ENCODE measurements at places on chromosomes 5 and 9. TPM values are rescaled to one million over a fixed set of nuclear protein-coding genes. Genes with fewer than 3 reads are reported as not detected.

TNC gene
- total RNA-seq = not detected

GRCh38 chr5:172642486-172642885, 1.4 kb downstream of the NEURL1B start:
- no peak for DNase-seq

VCAN gene
- total RNA-seq = 0.12 TPM

C9orf152 gene
- not detected for total RNA-seq

- no peak for DNase-seq
These were observed 7.0 kb downstream of the CENPP start for GRCh38 chr9:92332577-92333281.

SEMA5A gene
- total RNA-seq = 4.7 TPM

DNA sequence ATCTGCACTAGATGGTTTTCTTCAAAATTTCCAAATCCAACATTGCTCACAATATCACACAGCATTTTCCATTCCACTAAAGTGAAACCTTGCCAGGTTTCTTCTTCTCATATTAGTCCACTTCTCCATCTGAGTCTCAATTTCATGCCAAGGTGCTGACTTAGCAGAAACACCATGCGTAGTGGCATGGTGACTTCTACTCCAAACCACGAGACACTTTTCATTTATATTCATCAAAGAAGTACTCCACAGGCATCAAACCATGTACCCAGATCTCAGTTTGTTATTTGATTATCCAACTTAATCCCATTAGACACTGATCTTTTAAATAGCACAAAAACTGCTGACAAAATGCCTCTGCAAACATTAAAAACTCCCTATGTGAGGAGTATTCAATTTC, 233.4 kb upstream of the ITGA1 start:
- no peak for DNase-seq

DNA sequence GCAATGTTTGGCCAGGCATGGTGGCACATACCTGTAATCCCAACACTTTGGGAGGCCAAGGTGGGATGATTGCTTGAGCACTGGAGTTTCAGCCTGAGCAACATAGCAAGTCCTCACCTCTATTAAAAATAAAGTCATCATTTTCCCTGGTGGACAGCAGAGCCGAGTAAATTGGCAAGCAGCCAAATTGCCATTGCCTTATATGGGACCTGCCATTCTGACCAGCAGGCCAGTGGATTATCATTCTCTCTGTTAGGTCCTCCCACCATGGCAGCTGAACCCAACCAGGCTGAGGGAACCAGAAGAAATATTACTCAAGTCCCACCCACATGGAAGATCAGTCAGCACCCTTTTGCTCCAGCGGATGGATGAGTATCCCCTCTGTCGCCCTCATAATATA, 1829.9 kb downstream of the EFNA5 start:
- no peak for DNase-seq

SPINK7 gene
- total RNA-seq = not detected

GRCh38 chr5:72441094-72441723, 66.0 kb downstream of the ZNF366 start:
- no peak for DNase-seq

MELK gene
- total RNA-seq = 34.1 TPM

DNA sequence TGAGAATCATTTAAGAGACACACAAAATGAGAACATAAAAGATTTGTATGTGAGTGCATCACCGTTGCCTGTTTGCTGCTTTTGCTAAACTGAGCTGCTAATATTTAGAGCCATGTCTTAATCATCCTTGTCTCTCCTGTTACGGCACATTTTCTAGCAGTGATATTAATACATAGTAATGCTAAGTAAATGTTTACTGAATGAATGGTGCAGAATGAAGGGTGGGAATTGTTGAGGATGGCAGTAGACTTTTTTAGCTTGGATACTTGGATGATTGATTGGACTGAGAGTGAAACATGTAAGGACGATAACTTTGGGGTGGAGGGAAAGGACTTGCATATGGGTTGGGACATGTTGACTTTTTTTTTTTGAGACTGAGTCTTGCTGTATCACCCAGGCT, 102.3 kb upstream of the ABCA1 start:
- DNase-seq = no peak

DNA sequence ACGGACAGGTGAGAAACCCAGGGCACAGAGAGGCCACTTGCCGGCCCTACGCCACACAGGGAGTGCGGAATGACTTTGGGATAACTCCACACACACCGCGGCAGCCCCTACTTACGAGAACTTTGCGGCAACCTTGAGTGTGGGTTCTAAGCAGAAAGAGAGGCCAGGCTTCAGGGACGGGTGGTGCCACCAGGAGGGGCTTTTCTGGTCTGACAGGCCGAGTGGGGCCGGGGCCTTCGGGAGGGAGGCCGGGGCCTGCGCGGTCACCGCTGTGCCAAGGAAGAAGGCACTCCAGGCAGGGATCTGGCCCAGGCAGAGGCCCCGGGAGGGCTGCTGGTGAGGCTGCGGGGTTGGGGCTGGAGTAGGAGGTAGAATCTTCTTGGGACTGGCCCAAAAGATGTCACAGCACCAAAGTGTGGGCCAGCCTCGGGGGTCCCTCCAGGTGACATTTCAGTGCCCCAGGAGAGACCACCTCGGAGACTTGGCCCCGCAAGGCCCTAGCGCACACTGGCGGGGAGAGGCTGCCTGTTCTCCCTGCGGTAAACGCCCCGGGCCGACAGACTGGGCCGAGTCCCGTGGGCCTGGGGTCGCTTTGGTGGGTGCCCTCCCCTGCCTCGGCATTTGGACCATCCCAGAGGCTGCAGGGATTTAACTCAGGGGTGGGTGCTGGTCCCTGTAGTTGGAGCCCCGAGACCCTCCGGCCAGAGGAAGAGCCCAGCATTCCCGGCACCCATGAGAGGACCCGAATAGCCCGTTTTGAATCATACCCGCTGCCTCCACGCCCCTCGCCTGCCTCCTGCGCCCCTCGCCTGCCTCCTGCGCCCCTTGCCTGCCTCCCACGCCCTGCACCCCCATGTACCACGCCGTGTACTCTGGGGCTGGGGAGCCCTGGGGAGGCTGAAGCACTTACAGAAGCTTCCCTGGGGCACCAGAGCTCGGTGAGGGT, 9.0 kb upstream of the RNU6ATAC start:
- DNase-seq = no peak

WHRN gene
- 7.2 TPM for total RNA-seq

GADD45G gene
- total RNA-seq = 3.8 TPM

NUTM2F gene
- total RNA-seq = not detected

DNA sequence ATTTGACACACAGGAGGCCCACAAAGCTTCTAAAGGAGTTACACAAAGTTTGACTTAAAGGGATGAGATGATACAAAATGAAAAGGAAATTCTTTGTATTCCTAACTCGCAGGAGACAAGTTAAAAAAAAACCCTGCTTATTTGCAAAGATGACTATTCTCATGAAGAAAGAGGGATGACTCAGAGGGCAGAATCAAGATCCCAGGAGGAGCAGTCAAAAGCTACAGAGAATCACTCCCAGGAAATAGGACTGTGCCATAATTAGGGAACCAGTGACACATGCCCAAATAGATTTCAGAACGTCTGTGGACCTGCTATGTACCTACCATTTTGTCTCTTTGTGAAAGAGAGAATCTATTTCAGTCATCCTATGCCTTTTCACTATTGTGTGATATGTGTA, 103.5 kb upstream of the ARRDC3 start:
- DNase-seq = no peak

- DNase-seq = no peak
These were observed 109.1 kb downstream of the TMEM161B start for GRCh38 chr5:88159591-88159990.

GRCh38 chr9:14283276-14283675, 30.7 kb downstream of the NFIB start:
- no peak for DNase-seq

- DNase-seq = no peak
These were observed 577.2 kb downstream of the MTRR start for GRCh38 chr5:8446179-8446578.

DNA sequence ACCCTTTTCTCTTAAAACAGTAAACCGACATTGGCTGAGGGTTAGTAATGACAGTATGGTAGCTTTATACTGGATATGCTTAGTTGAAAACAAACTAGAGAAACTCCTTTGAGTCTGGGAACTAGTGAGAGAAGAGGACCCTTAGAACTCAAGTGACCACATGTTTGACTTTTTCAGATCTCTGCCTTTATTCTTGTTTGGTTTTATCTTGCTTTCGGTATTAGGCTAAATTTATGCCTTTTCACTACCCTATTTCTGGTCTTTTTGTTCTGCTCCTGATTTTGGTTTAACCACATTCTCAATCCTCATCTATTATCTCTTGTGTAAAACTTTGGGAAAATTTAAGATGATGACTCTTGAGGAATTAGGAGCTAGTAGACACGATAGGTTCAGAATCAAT, 11.0 kb downstream of the SNAPC3 start:
- no peak for DNase-seq

DNA sequence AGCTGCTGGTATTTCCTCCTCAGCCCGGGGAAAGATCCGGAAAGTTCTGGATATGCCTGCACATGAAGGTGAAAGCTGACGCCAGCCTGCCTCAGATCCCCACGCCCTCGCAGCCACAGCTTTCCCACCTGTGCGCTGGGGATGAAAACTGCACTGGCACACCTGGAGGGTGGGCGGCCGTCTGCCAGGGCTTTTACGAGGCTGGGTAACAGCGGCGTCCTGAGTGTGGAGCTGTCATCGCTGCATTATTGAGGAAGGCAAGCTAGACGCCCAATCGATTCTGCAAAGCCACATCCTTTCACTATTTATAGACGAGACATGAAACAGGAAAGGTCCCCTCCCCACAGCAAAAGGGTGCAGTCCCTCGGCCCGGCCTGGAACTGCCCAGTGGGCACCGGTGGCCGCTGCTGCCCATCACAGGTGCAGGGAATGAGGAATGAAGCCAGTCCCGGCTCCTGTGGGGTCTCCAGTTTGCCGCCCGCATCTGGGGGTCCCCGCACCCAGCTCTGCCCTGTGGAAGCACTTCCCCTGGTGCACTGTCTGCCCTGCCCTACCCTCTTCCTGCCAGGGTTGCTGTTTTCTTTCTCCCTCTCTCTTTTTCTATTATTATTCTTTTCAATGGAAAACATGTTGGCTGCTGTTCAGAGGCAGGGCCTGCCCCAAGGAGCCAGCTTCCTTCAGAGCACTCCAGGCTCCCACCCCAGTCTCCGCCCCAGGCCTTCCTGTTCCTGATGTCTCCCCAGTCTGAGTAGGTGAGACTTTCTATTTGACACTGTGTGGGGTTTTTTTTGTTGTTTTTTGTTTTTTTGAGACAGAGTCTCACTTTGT, 7.0 kb downstream of the NOTCH1 start:
- DNase-seq = no peak

- DNase-seq = no peak
These were observed 443.4 kb downstream of the ANXA1 start for GRCh38 chr9:73595036-73595545.

DNA sequence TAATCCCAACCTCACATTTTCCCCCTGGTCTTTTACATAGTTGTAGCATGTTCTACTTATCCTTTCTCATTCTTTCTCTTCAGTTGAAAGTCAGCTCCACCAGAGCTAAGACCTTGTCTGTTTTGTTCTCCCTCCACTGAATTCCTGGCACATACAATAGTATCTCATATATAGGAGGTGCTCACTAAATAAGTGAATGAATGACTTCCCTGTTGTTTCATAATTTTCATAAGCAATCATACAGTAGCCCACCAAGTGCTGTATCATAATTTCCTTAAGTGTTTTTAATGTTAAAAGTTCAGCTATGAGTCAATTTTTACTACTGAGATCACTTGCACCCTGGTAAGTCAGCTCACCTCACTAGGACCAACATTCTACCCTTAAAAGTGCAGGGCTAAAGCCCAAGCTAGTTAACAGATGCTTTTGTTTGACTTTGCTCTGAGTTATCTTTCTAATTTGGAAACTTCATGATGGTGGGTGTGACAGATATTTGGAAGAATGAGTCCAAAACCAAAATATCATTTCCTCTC, 27.6 kb downstream of the TMEM245 start:
- no peak for DNase-seq

GRCh38 chr9:68983522-68984424, 30.1 kb downstream of the PRKACG start:
- no peak for DNase-seq

GRCh38 chr5:142767911-142768310, 2.3 kb upstream of the ARHGAP26 start:
- DNase-seq = no peak

GRCh38 chr9:84600739-84601138, 68.8 kb upstream of the NTRK2 start:
- DNase-seq = no peak

GRCh38 chr9:97857606-97858392, 4.8 kb downstream of the FOXE1 start:
- no peak for DNase-seq

SLC6A7 gene
- 1.6 TPM for total RNA-seq

DNA sequence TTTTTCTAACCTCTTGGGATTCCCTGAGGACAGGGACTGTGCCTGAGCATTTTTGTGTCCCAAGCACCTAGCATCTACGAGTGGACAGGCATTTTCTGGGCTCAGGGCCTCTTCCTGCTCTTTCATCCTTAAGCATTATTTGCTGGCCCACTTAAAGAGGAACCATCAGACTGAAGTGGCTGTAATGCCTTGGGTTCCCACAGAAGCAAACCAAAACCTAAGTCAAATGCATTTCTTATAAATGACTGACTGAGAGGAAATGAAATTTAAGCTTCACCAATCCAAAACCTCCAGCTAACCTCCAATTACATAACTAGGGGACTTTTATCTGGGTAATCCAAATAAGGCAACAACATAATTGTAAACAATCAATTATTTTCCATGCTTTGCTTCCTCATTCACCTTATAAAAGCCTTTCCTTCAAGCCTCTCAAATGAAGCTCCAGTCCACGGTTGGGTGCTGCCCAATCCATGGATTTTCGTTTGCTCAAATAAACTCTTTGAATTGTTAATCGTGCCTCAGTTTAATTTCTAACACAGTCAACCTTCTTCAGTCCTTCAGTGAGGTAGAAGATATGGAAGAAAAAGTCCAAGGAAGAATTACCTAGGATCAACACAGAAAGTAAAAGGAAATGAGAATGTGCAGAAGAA, 25.3 kb upstream of the SLC31A2 start:
- no peak for DNase-seq

GRCh38 chr5:72268753-72269410, 51.2 kb downstream of the MRPS27 start:
- DNase-seq = peak; percentile 63

RNF183 gene
- not detected for total RNA-seq

DNA sequence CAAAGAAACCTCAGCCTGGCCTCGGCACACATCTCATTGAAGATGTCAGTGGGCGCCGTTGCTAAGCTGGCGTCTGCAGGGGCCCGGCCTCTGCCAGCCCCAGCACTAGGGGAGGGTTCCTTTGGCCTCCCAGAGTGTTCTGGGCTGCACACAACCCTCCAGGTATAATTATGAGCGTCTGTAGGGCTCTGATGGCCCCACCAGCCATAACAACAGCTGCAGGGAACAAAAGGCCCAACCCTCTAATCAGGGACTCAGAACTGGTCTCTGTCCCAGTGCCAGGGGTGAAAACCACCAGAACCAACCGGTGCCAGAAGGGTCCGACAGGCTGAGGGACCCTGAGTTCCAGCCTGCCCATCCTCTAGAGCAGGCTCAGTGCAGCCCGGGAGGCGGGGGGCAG, 39.5 kb upstream of the SLC12A7 start:
- DNase-seq = no peak

KIF4B gene
- not detected for total RNA-seq
